HepG2 (cell line): ENCODE measurements at places on chromosomes 5 and 9. TPM values are rescaled to one million over a fixed set of nuclear protein-coding genes. Genes with fewer than 3 reads are reported as not detected.

MYMK gene
- polyA plus RNA-seq: not detected in 2 replicates

DRD1 gene
- not detected in 2 replicates for polyA plus RNA-seq

CAPSL gene
- polyA plus RNA-seq: not detected in 2 replicates

PCDHB13 gene
- 0.57 and 0.63 TPM in 2 replicates for polyA plus RNA-seq

GRCh38 chr5:33417632-33418031, 23.1 kb upstream of the TARS1 start:
- H3K27ac ChIP-seq: no peak overlapping the region
- H3K36me3 ChIP-seq: no peaks in the 10 kb centered on the region
- no peak for DNase-seq
- H3K27me3 ChIP-seq: no peaks in the 10 kb centered on the region; the same call in 1 of the 2 replicates
- H3K4me1 ChIP-seq: peaks cover 16% of the 10 kb centered on the region
- H3K4me3 ChIP-seq: no peak overlapping the region

- H3K4me3 ChIP-seq: no peak overlapping the region
- H3K4me1 ChIP-seq: no peaks in the 10 kb centered on the region
- H3K27ac ChIP-seq: no peak overlapping the region
- H3K36me3 ChIP-seq: no peaks in the 10 kb centered on the region
- DNase-seq: no peak
These were observed 148.3 kb downstream of the ESM1 start for GRCh38 chr5:54837093-54837492.
